ENCODE measurements at places on chromosomes 5 and 9. TPM values are rescaled to one million over a fixed set of nuclear protein-coding genes. Genes with fewer than 3 reads are reported as not detected.

DNA sequence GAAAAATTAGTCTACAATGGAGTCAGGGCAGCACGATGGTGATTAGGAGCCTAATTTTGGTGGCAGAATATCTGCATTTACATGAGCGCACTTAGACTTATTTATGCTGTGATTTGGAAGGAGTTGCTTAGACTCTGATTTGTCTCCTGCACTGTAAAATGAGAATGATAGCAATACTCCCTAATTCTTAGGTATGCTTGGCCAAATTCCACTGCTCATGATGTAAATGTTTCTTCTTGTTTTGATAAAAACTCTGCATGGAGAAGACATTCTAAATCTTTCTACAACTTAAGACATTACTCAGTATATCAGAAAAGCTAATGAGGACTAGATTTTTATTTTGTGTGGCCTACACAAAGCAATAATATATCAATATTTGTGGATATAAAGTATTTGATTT is 205.4 kb downstream of the CDH18 start:
- ATAC-seq: no peak

- no peak for ATAC-seq
Observed at GRCh38 chr5:99122976-99123375, 194.2 kb upstream of the CHD1 start.

GRCh38 chr5:132455614-132456115 is 34.9 kb downstream of the IRF1 start:
- ATAC-seq: no peak

GRCh38 chr9:15416880-15417279 is 5.8 kb upstream of the SNAPC3 start:
- ATAC-seq: peak; percentile 75

- ATAC-seq: no peak
Observed at GRCh38 chr9:89885156-89885555, 280.3 kb downstream of the GADD45G start.

DNA sequence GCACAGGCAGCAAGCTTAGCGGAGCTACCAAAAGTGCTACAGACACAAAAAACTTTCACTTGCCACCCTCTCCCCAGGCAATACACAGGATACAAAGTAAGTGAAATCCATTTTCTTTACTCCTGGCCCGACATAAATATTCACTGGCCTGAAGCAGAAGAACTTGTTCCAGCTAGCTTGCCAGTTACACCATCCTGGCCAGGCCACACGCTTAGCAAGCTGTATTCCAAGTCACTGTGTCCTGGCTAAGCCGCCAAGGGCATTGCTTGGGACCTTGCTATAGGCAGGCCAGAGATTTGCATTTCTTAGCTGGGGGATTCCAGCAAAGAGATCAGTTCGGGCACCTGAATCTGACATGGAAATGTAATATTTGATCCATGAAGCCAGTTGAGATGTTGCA is 71.0 kb upstream of the SLC1A3 start:
- peak; percentile 70 for ATAC-seq

DNA sequence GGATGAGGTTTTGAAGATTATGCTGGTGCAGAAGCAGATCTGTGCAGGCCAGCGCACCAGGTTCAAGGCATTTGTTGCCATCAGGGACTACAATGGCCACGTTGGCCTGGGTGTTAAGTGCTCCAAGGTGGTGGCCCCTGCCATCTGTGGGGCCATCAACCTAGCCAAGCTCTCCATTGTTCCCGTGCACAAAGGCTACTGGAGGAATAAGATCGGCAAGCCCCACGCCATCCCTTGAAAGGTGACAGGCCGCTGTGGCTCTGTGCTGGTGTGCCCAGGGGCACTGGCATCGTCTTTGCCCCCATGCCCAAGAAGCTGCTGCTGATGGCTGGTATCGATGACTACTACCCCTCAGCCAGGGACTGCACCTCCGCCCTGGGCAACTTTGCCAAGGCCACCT is 142.5 kb downstream of the SPATA31D1 start:
- ATAC-seq: no peak

Gene RMI1
- total RNA-seq: 10.9 TPM
